ENCODE measurements at places on chromosomes 4 and X.

DNA sequence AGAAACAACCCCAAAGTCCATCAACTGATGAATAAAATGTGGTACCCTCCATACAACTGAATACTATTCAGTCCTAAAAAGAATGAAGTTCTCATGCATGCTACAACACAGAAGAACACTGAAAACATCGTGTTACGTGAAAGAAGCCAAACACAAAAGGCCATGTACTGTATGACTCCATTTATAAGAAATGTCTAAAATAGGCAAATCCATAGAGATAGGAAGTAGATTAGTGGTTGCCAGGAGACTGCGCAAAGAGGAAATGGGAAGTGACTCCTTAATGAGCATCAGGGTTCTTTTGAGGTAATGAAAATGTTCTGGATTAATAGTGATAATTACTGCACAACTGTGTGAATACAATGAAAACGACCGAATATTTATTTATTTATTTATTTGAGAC, 23.4 kb downstream of the FBXW7 start:
- no peak for DNase-seq

DNA sequence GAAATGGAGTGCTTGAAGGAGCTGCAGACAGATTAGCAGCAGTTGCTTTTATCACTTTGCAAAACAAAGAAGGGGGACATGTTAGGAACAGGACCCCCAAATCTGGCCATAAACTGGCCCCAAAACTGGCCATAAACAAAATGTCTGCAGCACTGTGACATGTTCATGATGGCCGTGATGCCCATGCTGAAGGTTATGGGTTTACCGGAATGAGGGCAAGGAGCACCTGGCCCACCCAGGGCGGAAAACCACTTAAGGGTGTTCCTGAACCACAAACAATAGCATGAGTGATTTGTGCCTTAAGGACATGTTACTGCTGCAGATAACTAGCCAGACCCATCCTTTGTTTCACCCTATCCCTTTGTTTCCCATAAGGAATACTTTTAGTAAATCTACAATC, 79.6 kb upstream of the GC start:
- no peak for DNase-seq

- no peak for DNase-seq
Measured at GRCh38 chr4:113051361-113051760, 1.9 kb downstream of the ANK2 start.

DNA sequence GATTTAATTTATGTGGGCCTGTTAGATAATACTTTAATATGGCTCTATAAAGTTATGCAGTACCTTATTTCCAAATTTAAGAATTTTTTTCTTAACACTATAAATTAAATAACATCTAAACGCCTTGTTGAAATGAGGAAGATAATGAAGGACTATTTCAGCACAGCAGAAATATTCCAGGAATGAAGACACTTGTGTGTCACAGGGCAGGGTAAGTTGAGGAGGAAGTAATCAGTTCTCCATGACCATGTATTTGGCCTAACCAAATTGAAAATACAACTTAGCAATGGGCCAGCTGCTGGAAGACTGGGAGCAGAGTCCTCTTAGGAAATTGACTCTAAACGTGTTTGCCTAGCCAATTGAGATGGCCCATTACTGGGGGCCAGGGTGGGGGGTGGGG, 16.9 kb downstream of the CXCL3 start:
- no peak for DNase-seq

- DNase-seq = no peak
Measured at GRCh38 chrX:100340491-100341141, 69.5 kb downstream of the PCDH19 start.

DNA sequence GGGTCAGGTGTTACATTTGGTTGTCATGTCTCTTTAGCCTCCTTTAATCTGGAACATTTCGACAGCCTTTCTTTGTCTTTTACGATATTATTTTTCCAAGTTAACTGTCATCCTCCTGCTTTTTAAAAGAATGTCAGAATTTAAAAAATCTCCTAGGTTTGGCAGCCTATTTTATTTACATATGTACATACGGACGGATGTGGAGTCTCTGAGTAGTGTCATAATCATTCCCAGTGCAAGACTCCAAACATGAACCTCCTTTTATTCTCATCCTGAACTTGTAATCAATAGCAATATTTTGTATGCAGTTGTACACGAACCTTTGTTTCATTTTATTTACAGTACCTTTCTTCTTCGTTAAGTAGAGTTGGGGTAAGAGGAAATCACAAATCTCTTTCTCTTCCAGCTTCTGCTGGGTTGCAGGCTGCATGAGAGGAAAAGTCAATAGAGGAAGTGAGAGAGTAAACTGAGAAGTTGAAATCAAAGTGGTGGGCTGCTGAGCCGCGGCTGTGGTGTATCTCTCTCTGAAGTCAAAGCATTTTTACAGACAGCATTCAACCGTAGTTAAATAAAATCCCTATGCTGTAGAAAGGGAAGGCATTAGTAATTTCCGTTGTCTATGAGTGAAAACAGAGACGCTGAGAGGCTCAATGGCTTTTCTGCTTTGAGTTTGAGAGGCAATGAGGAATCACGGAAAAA, 53.9 kb upstream of the RPS6KA3 start:
- no peak for DNase-seq

DNA sequence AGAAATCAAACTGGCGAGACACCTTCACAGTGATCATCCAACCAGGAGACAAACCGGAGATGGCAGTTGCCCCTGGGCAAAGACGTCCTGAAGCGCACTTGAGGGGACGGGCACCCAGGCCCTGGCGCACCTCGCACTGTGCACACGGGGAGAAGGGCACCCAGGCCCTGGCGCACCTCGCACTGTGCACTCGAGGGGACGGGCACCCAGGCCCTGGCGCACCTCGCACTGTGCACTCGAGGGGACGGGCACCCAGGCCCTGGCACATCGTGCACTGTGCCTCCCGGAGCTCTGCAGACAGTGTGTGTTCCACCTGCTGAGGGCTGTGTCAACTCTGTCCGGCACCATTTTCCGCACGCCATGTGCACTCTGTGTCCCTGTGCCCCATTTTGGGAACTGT, 34.6 kb upstream of the CPLX1 start:
- DNase-seq = no peak

DNA sequence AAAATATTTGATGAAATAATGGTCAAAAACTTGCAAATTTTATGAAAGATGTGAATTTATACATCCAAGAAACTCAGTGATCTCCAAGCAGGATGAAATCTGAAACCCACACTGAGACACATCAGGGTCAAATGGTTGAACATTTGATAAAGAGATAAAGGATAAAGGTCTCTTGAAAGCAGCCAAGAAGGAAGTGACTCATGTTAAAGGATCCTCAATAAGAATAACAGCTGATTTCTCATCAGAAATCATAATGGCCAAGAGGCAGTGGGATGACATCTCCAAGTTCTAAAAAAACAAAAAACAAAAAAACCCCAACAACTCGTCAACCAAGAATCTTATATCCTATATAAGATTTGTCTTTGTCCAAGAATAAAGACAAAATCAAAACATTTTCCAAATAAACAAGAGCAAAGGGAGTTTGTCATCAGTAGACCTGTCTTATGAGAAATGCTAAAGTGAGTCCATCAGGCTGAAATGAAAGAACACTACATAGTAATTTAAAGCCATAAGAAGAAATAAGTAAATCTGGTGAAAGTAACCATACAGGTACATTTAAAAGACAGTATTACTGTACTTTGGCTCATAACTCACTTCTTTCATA, 121.7 kb downstream of the PDS5A start:
- no peak for DNase-seq

DNA sequence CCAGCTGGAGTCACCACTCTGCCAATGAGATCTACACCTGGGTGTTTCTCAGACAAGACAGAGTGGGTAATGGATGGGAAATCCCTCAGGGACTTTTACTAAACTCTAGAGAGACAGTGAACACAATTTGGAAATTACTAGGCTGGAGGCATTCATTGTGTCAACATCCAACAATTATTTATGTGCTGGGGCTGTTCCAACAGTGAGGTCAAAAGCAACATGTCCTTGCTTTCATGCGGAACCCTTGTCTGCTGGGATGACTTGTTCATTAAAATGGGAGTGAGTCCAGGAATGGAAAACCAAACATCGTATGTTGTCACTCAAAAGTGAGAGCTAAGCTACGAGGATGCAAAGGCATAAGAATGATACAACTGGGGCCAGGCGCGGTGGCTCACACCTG, 54.0 kb downstream of the DRD5 start:
- DNase-seq = no peak

GRCh38 chr4:151942971-151943370, 182.2 kb upstream of the GATB start:
- no peak for DNase-seq

GRCh38 chr4:48212165-48212564, 57.5 kb downstream of the TEC start:
- DNase-seq = no peak

- DNase-seq = no peak
Measured at GRCh38 chrX:102849396-102849795, 87.7 kb upstream of the RAB40AL start.

DNA sequence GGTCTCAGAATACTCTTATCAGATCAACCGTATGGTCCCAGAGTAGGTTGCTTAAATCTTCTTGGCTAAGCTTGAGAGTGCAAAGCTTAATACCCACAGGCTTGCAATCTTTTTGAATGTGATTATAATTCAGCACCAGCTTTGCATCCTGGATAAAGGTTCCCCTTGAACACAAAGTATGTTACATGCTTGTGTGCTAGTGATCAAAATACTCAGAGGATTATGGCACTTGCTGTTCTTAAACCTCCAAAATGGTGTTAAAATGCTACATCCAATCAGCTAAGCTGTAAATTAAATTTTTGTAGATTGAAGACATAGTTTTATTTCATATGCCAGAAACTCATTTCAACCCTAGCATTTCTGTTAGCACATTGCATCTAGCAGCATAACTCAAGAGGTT, 812.2 kb upstream of the TENM3 start:
- no peak for DNase-seq

- DNase-seq = no peak
Measured at GRCh38 chr4:84070289-84070688, 428.8 kb downstream of the NKX6-1 start.

DNA sequence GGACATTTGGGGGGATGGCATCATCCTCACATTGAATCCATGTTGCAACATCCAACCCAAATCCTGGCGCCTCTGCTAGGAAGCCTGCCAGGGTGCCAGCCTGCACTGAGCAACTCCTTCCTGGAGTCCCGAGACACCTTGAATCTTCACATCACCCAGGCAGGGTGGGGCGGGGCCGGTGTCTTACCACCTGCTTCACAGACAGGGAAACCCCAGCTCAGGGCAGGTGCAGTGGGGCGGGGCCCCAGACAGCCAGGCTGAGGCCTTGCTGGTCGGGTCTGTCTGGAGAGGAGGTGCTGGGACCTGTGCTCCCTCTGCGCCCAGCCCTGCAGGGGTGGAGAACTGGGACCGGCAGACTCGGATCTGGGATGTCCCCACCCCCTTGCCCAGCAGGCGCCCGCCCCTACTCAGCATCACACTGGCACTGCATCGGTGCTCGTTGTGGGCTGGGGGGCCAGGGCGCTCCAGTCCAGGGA, 31.5 kb upstream of the HTRA3 start:
- no peak for DNase-seq

DNA sequence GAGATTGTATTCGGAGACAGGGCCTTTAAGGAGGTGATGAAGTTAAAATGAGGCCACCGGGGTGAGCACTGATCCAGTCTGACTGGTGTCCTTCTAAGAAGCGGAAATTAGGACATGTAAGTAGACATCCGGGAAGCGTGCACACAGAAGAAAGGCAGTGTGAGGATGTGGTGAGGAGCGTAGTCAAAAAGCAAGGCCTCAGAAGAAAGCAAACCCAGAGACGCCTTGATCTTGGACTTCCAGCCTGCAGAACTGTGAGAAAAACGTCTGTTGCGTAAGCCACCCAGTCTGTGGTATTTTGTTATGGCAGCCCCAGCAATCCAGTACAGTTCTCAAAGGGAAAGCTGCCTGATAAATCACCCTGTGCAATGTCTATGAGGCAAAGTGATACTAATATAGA, 153.5 kb downstream of the KCNIP4 start:
- no peak for DNase-seq

GRCh38 chr4:65789805-65790204, 119.5 kb upstream of the EPHA5 start:
- DNase-seq = no peak

DNA sequence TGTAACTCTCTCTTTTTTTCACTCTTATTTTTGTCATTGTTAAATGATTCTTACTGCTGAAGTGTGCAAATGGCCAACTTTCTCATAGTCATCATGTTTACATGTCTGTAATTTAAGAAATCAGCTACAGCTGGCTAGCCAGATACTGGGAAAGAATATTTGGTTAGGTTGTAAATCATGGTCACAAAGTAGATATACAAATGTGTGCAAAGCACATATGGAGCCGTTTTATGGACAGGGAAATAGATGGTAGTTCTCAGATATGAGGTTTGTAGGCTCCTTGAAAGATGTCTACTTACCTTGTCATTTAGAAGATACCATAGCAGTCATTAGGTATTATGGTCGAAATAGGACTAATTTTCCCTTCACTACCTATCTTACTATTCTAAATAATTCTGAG, 430.4 kb downstream of the ADGRL3 start:
- no peak for DNase-seq

DNA sequence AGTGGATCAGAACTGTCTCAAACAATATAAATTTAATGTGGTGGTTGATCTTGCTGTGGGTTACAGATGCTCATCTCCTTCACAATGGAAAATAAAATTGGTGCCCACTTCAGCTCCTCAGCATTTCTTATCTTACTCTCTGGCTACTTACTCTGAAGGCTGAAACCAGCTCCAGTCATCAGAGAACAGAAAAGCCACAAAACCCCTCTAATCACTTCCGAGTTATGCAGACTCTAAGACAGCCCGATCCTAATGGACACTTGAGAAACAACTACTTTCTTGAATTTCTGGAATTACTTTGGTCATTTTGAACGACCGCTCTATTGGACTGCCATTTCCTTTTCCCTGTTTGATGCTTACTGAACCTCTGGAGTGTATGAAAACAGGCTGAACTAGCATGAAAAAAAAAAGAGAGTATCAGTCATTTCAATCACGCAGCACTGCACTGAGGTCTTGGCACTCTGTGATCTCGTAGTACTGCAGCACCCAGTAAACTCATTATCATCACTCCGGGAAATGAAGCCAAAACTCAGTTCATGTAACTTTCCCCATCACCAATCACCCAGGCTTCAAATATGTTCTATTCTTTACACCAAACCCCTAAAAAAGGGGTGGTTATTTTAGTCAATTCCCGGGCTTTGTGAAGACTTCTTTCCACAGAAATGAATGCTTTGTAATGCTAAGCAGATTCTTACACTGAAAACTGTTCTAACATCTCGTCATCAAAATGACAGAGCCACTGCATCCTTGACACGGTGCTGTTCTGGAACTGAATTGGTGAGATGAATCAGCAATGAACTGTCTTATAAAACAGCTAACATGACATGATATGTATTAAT, 54.5 kb downstream of the TSPAN5 start:
- no peak for DNase-seq

GRCh38 chr4:123599061-123599919, 202.7 kb downstream of the SPRY1 start:
- DNase-seq = no peak
